ENCODE measurements at places on chromosomes 11 and 22.
A peak's percentile ranks its signal among the peaks of the same experiment; 100 is the strongest.

GRCh38 chr11:69801513-69802335 lies 17.5 kb downstream of the FGF3 start:
- no peak for DNase-seq

DNA sequence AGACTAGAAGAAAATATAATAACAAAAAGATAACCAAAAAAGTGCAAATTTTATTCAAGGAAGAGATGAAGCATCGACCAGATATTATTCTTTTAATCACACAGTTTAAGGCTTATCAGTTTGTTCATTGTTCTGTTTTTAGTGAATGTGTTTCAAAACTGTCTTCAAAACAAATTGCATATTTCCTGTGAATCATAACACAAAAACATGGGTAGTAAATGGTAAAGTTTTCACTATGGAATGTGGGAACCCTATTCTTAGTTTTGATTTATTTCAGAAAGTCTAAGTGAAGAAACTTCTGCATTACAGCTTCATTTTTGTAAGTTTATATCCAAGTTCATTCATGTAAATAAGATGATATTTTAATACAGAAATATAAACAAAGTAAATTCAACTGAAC lies 207.6 kb upstream of the LUZP2 start:
- DNase-seq, result no peak

DNA sequence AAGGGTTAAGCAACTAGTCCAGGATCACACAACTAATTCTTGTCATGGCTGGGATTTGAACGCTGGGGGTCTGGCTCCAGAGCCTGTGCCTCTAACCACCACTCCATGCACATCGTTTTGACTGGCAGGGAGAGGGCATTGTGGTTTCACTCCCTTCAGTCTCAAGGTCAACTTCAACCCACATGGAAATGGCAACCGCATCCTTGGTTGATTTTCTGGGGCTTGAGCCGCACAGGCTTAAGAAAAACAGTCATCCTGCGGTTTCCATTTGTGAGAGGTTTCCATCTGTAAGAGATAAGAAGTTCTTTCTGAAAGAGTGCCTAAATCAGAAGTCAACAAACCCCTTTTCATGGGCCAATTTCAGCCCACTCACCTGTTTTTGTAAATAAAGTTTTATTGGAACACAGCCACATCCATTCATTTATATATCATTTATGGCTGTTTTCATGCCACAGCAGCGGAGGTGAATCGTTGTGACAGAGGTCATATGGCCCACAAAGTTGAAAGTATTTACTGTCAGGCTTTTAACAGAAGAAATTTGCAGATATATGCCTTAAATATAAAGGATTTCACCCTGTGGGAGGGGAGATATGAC lies 65.7 kb downstream of the SGSM1 start:
- DNase-seq, result no peak

GRCh38 chr22:36856121-36856791 lies 4.5 kb upstream of the NCF4 start:
- peak; percentile 82 for DNase-seq

DNA sequence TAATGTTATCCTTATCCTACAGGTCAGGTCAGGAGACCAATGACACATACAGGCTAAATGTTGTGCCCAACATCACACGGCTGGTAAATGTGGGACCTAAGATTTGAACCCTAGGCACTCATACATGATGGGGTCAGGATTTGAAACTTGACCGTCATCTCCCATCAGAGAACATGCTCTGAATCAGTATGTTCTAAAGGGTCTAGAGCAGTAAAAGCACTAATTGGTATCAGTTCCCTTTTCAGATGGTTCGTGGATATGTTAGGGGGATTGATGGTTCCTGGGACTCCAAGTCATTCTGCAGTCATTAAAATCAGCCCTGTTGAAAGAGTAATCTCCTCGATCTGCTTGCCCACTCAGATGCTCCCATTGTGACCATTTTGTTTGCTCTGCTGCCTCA lies 65.5 kb downstream of the BMAL1 start:
- DNase-seq, result no peak

GRCh38 chr11:8354622-8355415 lies 91.1 kb upstream of the LMO1 start:
- no peak for DNase-seq

- DNase-seq, result no peak
Measured at GRCh38 chr11:111299101-111300026, 1.0 kb downstream of the POU2AF3 start.

GRCh38 chr11:76318744-76319384 lies 62.1 kb downstream of the THAP12 start:
- DNase-seq, result peak; percentile 89

DNA sequence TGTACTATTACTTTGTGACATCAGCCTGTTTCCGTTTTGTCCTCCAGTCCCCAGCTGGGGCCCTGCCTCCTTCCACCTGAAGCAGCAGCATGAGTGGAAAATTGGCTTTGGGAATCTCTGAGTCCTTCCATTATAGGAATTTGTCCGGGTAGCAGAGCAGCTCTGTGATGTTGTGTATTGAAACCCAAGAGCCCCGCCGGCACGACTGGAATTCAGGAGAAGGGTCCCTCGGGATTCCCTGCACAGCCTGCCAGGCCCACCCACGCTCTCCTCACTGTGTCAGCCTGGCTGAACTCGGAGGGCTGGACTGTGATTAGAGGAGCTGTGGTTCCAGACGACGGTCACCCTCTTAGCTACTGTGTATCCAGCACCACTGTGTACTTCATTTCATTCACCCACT lies 18.8 kb upstream of the TSPAN18 start:
- DNase-seq, result no peak

DNA sequence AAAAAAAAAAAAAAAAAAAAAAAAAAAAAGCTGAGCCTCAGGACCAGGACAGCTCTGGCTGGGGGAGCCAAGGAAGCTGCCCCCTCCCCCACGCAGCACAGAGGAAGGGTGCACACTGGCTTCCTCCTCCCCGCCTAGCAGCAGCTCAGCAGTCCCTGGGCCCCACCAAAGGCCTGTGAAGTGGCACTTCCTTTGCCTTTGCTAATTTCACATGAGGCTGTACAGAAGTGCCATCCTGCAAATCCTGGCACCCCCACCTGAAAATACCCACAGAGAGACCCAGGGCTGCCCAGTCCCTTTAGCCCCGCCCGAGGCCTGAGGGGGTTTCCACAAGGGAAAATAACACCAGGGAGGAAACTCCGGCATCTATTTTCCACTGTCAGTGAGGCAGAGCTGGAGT lies 3.9 kb downstream of the RHOG start:
- no peak for DNase-seq

- no peak for DNase-seq
Measured at GRCh38 chr11:128488471-128488870, 98.9 kb downstream of the ETS1 start.

DNA sequence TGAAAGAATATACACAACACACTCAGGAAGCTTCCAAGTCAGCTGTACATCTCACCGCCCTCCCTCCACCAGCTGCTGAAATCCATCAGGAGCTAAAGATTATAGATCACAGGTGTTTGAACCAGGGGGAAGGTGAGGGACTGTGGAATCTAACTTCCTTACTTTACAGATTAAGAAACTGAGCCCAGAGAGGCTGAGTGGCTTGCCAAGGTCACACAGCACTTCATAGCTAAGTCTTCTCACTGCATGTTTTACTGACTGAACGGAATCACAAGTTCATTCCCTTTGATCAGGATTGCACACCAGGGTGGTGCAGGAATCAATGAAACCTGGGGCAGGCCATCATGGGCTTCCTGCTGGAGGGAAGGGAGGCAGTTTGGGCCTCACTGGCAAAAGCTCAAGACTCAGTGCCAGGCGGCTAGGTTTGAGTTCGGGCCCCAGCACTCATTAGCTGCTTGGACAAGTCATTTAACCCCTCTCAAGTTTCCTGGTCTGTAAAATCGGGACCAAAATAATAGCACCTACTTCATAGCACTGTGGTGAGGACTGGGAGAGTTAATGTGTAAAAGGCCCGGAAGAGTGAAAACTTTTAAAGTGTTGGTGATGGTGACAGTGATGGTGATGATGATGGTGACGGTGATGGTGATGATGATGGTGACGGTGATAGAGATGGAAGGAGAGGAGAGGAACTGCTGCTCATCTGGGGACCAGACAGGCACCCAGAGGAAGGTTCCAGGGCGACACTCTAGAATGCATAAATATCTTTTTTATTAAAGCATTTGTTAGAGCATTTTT lies 8.2 kb downstream of the CD5 start:
- DNase-seq, result no peak

DNA sequence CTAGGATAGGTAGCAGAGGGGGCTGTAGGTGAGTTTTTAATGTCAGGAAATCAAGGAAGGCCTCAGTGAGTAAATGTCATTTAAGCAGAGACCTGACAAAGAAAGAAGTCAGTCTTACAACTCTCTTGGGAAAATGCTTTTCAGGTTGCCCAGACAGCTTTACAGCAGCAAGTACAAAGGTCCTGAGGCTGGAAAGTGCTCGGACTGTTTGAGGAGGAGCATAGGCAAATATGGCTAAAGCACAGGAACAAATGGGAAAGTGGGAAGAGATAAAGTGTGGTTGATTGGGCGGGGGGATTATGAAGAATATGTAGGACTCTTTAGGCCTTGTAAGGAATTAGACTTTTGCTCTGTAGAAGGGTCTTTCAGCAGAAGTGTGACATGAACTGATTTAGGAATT lies 125.4 kb downstream of the ARHGAP42 start:
- DNase-seq, result no peak

DNA sequence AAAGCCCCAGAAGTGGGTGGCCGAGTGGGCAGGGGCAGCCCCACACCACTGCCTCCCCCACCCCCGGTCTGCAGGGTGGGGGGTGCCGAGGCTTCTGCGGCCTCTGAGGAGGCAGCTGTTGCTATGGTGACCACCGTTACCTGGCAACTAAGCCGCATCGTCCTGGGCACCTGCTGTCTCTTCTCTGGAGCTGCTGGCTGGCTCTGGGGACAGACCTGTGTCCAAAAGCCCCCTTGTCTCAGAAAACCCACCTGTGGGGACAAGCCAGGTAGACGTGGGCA lies 79.9 kb upstream of the PRR5 start:
- DNase-seq, result no peak

DNA sequence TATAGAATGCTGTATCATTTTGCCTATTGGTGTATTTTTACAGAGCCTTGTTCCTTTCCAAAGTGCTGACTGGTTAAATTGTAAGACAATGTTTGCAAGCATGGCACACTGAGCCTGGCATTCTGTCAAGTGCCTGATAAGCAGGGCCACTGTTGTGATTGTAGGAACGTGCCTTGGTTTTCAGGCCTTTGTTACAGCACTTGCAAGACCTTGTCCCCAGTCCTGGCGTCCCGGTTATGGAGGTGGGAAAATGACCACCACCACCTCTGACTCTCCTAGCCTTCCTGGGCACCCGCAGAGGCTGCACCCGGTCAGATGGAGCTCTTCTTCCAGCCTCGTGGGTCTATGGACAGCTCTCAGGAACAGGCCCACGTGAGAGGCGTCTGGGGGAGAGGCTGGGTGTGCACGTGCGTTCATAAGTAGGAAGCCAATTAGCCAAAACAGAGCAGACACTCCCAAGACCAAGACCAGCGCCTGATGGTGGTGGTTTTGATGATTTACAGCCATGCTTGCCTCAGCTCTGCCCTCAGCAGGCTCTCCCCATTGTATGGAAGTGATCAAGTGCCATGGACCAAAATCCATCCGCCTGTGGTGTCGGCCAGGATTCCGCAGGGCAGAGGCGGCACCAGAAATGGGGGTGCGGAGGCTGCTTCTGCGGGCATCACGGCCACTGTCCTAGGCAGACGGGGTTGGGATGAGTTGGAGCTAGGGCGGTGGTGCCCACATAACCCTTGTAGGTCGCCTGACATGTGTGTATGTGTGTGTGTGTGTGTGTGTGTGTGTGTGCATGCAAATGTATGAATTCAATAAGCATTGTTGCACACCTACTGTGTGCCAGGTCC lies 89.8 kb downstream of the RTL6 start:
- DNase-seq, result no peak

GRCh38 chr22:35258191-35258988 lies 1.1 kb downstream of the HMGXB4 start:
- no peak for DNase-seq

GRCh38 chr11:34075178-34075820 lies 23.8 kb downstream of the CAPRIN1 start:
- DNase-seq, result no peak

GRCh38 chr11:491358-491757 lies 15.7 kb downstream of the RNH1 start:
- no peak for DNase-seq

- DNase-seq, result no peak
Measured at GRCh38 chr11:35683728-35684339, 21.3 kb downstream of the TRIM44 start.

GRCh38 chr11:59394186-59394585 lies 32.0 kb downstream of the OR5A2 start:
- DNase-seq, result no peak

Measured in stimulated activated CD4-positive, alpha-beta T cell treated with anti-CD3 and anti-CD28 coated beads, TNF-alpha, amount 100 ng/mL, for 48 hours (primary cell).